Right lung (tissue), 10 donors: ENCODE measurements at places on chromosomes 5 and 9.

GRCh38 chr9:35258660-35259474 lies 97.1 kb downstream of the UNC13B start:
- peak; percentile 57 for DNase-seq

- DNase-seq = peak; percentile 16
Observed at GRCh38 chr9:111456529-111456928, 27.7 kb downstream of the ECPAS start.

- no peak for DNase-seq
Observed at GRCh38 chr9:94843134-94843533, 116.6 kb downstream of the AOPEP start.

- no peak for DNase-seq
Observed at GRCh38 chr5:75054134-75054930, 2.0 kb upstream of the GCNT4 start.

DNA sequence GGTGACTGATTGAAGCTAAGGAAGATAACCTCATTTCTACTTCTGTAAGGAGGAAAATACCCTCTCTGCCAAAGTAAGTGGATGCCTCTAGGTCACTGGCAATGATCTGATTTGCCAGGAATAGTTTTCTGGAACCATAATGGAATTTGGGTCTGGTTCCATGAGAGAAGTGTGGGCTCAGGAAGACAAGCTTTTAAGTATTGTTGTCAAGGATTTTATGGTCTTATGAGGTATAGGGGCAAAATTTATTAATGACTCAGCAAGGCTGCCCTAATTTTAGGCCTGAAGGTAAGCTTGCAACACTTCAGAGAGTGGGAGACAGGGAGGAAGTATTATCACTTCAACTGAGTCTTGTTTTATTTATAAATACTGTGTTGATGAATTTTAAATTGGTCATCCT lies 322.6 kb upstream of the ACTBL2 start:
- no peak for DNase-seq

- DNase-seq = no peak
Observed at GRCh38 chr5:113321276-113321675, 113.5 kb downstream of the TSSK1B start.

DNA sequence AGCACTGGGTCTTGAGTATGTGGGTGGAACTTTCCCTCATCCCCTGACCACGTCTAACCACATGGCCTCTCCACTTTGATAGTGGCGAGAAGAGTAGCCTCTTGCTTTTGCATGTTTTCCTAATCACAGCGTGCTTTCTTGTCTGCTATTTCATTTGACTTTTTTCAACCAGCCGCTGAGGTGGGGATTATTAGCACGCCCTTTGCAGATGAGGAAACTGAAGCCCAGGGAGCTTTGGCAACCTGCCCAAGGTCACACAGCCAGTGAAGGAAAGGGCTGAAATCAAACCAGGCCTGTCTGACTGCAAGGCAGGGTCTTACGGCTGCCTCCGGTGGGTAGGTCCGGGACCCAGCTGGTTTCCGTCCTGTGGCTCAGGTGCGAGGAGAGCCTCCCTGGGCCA lies 106.5 kb upstream of the MSX2 start:
- no peak for DNase-seq

GRCh38 chr9:37036371-37036775 lies 2.3 kb upstream of the PAX5 start:
- no peak for DNase-seq

- no peak for DNase-seq
Observed at GRCh38 chr5:158920736-158921135, 179.0 kb downstream of the EBF1 start.

DNA sequence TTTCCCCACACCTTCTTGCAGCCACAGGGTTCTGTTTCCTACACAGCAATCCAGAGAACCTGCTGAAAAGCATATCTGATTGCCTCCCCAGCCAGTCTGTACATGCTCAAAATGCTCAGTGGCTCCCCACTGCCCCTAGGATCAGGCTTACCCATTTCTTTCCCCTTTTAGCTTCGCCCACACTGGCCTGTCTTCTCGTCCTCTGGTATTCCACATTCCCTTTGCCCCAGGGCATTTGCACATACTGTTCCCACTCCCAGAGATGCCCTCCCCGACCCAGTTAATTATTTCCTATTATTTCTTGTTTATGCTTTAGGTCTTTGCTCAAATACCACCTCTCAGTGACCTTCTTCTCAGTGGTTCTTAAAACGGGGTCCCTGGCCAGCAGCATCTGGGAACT lies 6.7 kb upstream of the TSPAN17 start:
- DNase-seq = no peak

DNA sequence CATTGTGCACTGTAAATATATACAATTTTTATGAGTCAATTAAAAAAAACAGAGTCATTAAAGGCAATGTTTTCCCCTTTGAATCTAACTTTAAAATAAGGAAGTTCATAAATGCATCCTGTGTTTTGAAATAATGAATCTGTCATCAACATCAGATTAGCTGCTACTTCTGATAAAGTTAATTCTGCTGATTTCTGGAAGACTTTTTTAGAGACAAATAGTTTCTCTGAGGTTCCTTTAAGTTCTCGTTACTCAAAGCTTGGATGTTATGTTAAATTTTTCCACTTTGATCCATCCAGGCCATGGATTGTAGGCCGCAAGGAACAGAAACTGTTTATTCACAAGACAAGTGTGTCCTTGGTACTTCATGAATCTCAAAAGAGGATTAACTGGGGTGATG lies 115.5 kb downstream of the CARTPT start:
- peak; percentile 33 for DNase-seq

- no peak for DNase-seq
Observed at GRCh38 chr5:515273-515836, 8.9 kb downstream of the SLC9A3 start.

DNA sequence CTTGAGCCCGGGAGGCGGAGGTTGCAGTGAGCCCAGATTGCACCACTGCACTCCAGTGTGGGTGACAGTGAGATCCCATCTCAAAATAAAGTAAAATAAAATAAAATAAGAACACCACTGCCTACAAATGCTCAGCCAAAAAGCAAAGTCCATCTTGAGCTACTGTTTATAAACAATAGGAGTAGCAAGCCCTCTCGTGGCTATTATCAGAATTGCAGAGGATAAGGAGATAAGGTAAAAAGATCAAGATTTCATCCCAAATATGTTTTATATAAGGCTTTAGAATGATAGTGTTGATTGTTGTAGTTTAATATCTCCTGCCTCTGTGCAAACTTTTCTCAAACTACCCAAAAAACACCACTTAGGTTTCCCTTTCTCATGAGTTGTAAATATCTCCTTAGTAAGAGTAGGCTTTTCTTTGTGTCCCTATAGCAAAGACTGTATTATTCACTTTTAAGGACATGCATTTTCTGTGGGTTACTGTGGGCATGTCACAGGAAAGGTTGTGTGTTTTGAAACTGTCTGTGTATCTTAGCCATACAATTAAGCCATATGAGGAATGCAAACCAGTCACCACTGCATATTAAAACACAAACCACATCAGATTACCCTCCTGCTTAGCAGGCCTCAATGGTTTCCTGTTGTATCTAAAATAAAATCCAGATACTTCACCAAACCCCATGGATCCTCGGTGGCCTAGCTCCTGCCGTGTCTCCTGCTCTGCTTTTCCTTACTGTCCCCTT lies 31.8 kb upstream of the CKS2 start:
- no peak for DNase-seq

DNA sequence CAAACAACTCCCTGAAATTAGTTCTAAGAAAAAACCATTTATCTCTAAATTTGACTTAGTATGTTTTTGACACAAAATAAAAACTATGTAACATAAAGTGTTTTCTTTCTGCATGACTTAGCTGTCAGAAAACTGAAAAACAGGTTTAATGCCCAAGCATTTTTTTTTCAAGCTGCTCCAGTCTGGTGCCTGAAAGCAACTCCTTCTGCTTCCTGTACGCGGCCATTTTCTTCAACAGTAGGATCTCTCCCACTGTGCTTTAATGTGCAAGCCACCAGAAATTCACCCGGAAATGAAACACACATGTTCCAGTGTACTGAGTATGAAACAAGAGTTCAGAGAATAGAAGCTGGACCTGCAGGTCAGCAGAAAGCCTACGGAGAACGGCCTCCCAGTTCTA lies 161.2 kb downstream of the MED27 start:
- no peak for DNase-seq

DNA sequence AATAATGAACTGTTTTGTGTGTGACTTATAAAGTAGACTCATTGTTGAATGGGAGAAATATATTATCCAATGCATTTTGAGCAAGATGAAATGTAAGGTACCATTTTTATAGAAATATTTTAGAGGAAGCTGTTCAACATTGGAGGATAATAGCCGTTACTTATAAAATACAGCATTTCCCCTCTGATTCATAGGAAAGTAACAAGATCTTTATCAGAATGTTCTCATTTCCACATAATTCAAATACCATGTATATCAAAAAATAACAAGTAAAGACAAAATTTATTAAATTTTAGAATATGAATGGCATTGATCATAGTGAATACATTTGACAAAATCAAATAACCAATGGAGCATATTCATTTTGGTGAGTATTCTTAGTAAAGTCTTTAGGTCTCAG lies 346.7 kb upstream of the PTGER4 start:
- DNase-seq = no peak

DNA sequence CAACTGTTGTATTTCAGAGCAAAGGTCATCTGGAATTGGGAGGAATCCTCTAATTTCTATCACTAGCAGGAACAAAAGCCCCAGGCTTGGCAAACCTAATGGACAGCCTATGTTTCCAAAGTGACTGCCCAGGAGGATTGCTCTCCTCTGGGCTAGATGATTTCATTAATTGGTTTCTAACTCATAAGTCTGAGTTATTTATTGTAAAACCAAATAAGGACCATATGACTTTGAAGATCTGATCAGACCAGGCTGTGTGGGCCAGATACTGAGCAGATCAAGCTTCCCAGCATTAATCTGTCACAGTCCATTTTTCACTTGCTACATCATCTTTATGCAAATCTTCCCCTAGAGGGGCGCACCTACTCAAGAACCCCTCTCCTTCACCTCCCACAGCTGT lies 125.2 kb downstream of the PRDM6 start:
- DNase-seq = no peak

DNA sequence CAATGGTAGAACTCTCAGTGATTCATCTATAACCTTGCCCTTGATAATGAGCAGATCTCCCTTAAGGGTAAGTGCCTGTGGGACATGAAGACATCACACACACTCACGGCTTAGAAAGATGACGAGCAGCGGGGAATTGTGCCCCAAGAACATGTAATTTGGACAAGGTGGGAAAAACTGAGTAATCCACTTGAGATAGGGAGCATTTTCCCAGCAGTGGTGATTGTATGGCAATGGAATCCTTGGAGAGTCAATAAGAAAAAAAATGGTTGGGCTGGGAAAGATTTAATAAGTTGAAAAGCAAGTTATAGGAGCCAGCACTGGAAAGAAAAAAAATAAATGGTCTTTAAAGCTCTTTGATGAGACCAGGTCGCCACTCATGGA lies 193.1 kb downstream of the GLIS3 start:
- DNase-seq = no peak

DNA sequence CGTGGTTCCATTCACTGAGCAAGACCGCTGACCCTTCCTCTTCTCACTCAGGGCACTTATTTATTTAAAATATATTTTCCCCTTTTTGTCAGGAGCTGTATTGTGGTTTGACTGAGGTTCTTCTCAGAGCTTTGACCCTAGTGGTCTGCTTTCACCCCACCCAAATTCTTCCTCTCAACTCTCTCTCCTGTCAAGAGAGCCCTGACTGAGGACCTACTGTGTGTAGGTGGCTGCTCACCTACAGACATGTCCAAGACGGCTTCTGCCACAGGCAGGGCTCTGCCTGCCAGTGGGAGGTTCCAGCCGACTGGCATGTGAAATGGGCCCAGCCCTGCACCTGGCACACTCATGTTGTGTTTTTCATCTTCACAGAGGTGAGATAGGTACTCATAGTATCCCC lies 5.2 kb downstream of the DCANP1 start:
- DNase-seq = no peak

DNA sequence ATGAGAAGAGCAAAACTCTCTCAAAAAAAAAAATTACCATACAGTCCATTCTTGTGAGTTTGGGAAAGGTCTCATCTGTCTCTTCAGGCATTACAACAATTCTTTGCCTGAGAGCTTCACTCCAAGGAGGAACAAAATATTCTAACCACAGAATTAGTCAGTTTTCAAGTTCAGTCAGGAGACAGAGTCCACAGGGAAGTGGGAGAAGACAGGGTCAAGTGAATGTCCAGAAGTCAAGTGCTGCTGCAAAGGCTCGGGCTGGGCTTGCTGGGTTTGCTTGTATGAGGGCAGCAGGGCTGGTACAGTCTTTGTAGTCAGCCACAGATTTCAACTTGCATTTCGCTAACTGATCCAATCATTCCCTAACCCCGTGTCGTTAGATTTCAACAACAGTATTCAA lies 17.6 kb upstream of the HEXB start:
- DNase-seq = no peak

DNA sequence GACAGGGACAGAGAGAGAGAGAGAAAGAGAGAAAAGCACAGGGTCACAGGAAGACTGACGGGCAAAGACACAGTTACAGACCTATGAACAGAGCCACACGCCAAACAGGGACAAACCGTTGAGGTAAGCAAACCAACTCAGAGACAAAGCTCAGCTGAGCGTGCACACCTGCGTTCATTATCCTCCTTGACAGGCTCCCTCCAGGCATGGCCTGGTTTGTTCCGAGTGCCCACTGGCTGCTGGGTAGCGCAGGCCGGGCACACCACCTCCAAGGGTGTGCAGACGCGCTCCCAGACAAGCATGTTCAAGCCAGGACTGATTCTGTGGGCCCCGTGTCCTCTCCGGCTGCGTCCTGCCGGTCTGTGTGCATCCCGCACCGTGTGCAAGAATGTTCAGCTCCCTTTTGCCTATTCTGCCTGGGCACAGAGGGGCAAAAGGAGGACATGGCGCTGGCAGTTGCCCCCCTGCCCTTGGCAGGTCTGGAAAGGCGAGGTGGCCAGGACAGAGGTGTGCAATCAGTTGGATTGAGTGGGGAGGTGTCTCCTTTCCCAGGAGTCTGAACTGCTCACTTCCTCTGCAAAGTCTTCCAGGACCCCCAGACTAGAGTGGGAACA lies 467 bp upstream of the SMIM32 start:
- DNase-seq = no peak

GRCh38 chr5:104111632-104112031 lies 549.0 kb upstream of the NUDT12 start:
- DNase-seq = no peak

- DNase-seq = no peak
Observed at GRCh38 chr9:124309667-124310084, 51.9 kb downstream of the NEK6 start.

- DNase-seq = no peak
Observed at GRCh38 chr9:125620216-125620615, 86.8 kb downstream of the MAPKAP1 start.

DNA sequence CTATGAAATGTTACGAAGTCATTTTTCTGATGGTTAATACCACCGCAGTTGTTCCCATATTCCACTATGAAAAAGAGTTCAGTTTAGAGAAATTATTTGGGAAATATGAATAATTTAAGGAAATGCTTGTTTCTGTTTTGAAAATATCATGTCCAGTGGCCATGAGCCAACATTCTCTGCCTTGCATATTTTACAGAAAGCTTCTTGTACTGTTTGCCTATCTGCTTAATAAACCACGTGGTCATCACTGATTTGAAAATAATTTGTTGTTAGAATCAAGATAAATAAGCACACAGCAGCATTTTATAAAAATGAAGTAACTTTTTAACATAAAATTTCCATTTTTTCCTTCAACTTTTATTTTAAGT lies 381.5 kb upstream of the CDH18 start:
- DNase-seq = peak; percentile 21
